Activated T-cell treated with anti-CD3 and anti-CD28 coated beads for 1 hour (primary cell): ENCODE measurements at places on chromosomes 5 and 9.

GRCh38 chr5:121251954-121252353 lies 599.7 kb upstream of the FTMT start:
- DNase-seq: no peak

DNA sequence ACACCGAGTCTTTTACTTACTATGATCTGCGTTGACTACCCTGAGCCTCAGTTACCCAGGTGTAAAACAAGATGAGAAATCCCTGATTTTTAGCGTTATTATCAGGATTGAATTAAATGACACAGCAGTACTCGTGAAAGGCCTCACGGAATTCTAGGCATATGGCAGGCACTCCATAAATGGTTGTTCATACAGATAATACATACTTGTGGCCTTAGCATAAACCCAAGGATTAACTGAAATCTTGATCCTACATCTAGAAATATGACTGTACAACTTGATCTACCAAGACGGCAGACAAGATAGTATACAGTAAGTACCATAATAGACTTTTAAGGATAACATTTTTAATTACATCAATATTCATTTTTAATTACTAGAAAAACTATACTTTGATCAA lies 409.8 kb downstream of the BNC2 start:
- DNase-seq: no peak

GRCh38 chr9:78035383-78035993 lies 3.9 kb upstream of the GNAQ start:
- peak; percentile 36 for DNase-seq

DNA sequence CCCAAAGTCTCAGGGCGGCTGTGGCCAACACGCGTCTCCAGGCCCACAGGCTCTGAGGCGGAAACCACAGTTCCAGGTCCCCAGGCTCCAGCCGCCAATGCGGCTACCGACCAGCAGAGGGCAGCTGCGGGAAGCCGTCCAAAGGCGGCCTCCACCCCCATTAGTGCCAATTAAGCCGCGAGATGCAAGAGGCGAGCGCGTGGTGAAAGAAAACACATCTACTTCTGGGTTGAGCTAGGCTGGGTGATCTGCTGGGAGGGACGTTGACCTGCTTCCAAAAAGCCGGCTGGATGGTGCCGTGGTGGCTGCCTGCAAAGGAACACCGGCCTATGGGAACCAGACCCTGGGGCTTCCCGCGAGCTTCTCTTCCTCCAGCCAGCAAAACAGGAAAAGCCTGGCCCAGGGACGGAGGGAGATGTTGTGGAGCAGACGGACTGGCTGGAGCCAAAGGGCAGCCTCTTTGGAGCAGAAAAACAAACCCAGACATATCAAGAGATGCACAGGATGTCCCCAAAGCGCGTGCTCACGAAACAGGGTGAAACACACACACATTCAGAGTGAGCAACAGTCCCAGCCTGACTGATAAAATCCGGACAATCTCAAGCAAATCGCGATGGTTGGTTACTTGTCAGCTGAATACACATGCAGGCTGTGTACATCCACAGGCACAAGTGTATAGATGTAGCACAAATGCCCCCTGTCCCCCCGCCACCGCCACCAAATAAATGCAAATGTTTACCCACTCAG lies 187.1 kb upstream of the BRINP1 start:
- peak; percentile 5 for DNase-seq

- DNase-seq: no peak
These were observed 220.0 kb downstream of the PDE4D start for GRCh38 chr5:59673438-59674058.

GRCh38 chr5:172090976-172091547 lies 84.6 kb upstream of the FBXW11 start:
- no peak for DNase-seq

GRCh38 chr9:2817999-2818803 lies 25.7 kb downstream of the PUM3 start:
- DNase-seq: no peak

DNA sequence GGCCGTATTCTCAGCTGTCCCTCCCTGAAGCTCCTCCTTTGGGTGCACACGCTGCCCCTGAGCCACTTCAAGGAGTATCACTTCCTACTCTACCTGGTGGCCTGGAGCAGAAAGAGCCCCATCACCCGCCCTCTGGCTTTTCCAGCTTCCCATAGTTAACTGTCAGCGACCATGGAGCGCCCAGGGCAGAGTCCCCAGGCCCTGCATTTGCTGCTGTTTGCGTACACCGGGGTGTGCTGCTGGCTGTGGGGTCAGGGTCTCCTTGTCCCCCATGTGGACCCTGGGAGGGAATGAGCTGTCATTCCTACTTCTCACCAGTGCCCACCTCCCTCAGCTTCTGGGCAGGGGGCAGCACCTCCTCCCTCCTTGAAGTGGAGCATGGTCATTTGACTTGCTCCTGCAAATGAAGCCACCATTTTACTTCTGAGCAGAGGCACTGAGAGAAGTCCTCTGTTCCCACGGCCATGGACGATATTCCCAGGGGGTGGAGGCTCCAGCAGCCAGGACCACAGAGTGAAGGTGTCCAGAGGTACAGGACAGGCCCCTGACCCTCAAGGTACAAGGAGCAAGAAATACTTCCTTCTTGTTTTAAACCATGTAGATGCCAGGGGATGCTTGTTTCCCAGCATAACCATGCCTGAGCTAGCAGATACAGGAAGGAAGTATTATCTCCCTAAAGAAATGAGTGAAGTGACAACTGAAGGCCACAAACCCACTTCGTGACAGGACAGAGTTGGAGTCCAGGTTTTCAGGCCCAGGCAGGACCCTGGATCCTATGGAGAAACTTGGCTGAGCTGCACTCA lies 40.6 kb upstream of the COL5A1 start:
- DNase-seq: no peak

- no peak for DNase-seq
These were observed 6.6 kb upstream of the XPA start for GRCh38 chr9:97703437-97704344.

- no peak for DNase-seq
These were observed 60.5 kb downstream of the ZFAND5 start for GRCh38 chr9:72304538-72304937.

DNA sequence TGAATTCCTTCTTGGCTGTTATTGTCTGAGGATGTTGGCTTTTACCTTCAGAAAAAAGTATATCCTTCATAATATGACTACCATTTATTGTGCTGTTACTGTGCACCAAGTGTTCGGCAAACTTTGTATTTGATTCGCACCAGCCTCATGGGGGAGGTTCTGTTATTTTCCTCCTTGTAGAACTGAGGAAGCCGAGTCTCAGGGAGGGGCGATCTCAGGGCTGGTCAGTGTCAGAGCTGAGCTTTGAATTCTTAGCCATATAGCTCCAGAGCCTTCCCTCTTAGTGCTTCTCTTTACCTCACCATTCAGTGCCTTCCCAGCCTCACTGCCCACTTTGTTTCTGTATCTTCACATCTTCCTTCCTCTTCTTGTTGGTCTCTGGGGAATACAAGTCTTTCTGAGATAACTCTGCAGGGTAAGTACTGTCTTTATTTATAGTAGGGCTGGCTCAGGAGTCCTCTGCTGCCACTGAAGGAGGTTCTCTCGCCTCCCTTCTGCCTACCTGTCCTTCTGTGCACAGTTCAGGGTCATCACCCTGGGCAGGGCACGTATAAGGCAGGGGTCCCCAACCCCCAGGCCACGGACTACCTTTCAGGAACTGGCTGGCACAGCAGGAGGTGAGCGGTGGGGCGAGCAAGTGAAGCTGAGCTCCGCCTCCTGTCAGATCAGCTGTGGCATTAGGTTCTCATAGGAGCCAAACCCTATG lies 48.4 kb downstream of the GALNT10 start:
- no peak for DNase-seq

DNA sequence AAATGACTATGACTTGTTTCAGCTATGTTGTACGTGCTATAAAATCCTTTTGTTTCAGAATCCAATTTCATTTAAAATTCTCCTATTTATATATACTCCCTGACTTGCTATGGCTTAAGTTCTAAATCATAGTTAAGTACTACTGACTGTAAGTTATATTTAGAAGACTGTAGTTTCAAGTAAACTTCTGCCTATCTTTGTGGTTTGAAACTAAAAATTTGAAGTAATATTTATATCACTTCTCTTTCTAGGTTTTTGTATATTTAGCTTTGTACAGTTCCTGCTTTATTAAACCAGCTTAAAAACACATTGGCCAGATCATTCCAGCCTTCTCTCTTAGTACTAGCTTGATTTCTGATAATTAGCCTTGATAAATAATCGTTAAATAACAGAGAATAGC lies 196.3 kb downstream of the MLLT3 start:
- DNase-seq: no peak

GRCh38 chr5:55711507-55712022 lies 559 bp downstream of the SLC38A9 start:
- no peak for DNase-seq

DNA sequence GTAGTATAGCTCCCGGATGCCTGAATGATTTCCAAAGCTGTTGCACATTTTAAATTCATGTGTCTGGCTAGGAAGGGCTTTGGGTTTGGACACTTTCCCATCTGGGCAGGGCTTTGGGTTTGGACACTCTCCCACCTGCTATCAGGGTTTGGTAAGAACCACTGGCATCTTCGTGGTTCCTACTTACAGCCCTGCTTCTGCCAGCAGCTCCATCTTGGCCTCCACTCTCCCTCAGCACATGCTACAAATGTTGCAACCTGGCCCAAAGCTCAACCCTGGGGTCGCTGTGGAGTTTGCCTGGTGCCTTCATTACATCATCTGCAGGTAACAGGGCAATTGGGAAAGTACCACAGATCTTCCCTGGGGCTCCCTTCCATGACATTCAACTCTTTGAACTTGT lies 3.5 kb downstream of the TMCO6 start:
- no peak for DNase-seq

DNA sequence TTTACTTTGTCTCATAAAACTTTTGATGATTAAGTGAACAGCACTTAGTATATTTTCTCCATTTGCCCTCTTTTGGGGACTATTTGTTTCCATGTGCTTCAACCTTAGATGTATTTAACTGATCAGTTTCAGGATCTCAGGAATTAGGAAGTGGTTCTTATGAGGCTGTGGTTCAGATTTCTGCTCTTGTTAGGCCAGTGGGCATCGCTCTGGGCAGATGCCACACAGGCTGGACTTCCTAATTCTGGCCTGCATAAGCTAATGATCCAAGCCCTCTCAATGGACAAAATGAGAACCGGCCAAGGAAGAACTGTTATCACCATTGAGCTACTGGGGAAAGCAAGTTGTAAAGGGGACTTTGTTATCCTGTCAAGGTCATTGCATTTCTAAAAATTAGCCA lies 6.9 kb downstream of the ARHGAP26 start:
- DNase-seq: no peak

DNA sequence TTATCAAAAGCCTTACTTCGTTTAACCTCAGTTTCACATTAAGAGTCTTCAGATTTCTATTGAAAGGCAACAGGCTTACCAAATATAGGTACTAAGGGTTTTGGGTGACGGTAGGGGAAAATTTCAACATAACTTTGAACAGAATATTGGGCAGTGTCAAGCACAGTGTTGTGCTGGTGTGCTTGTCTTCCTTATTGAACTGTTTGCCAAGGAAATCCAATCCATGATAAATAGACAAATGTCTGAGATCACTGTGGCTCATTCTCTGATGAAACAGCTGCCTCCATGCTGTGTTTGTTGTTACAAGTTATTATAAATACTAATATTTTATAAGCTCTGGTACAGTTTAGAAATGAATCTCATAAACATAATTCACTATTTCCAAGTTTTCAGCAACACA lies 730.1 kb downstream of the NR2F1-AS1 start:
- DNase-seq: no peak

GRCh38 chr5:168706655-168707069 lies 127.5 kb upstream of the PANK3 start:
- no peak for DNase-seq

- DNase-seq: no peak
These were observed 92.9 kb upstream of the GRHPR start for GRCh38 chr9:37329576-37329975.

DNA sequence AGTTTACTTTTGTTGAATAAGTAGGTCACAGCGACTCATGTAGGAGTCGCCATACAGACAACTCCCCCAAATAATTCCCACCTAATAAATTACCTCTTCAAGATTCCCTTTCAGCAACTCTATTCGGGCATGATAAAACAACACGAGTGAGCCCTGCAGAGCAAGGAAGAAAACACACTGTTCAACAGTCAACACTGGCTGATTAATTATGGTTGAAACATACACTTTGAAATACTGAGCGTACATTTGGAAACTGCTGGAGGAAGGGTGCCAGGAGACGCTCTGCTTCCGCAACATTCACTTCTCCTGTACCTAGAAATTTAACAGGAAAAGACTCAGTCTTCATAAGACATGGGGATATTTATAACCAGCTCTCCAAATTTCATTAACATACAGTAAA lies 117.5 kb downstream of the TTC39B start:
- DNase-seq: no peak

GRCh38 chr5:87069974-87070608 lies 197.6 kb upstream of the RASA1 start:
- DNase-seq: no peak

- no peak for DNase-seq
These were observed 172.4 kb upstream of the PHYKPL start for GRCh38 chr5:178404987-178405386.

- DNase-seq: no peak
These were observed 45.9 kb downstream of the WDR36 start for GRCh38 chr5:111138096-111138495.

GRCh38 chr5:98401656-98402055 lies 371.8 kb upstream of the RGMB start:
- no peak for DNase-seq

- no peak for DNase-seq
These were observed 360.6 kb downstream of the ARRDC3 start for GRCh38 chr5:91022518-91022917.
